NCI-H2029 treated with DMSO at 0.1 percent for 48 hours (cell line): ENCODE measurements at places on chromosomes 13 and 19.

- DNase-seq: no peak
Observed at GRCh38 chr19:54030895-54031586, 32.7 kb downstream of the VSTM1 start.

DNA sequence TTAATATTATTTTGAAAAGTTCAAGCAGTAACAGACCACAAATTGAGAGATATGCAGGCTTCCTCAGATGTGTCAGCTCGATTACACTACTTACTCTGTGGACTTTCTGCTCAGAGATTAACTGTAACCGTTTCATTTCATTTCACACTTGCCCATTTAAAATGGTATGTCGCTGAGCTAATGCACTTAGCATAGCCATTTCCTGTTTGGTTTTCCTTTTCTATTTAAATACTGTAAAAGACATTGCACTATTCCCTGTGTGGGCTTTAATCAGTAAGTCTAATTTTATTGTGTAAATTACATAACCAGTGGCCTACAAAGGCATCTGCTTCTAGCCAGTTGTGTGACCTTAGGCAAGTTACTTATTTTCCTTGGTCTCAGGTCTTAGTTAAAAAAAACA, 237.6 kb downstream of the LACC1 start:
- DNase-seq: no peak

GRCh38 chr19:45492627-45493470, 4.0 kb downstream of the RTN2 start:
- no peak for DNase-seq

- no peak for DNase-seq
Observed at GRCh38 chr13:101492251-101492910, 39.9 kb downstream of the ITGBL1 start.

DNA sequence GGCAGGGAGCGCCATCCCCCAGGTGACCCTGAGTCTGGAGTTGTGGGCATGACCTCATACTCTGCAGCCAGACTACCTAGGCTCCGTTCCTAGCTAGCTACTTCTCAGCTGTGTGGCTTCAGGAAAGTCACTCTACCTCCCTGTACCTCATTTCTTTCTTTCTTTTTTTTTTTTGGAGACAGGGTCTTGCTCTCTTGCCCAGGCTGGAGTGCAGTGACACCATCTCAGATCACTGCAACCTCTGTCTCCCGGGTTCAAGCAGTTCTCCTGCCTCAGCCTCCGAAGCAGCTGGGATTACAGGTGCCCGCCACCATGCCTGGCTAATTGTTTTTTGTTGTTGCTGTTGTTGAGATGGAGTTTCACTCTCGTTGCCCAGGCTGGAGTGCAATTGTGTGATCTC, 15.0 kb downstream of the PLIN3 start:
- DNase-seq: no peak

GRCh38 chr13:98803921-98804320, 51.4 kb upstream of the SLC15A1 start:
- DNase-seq: no peak

DNA sequence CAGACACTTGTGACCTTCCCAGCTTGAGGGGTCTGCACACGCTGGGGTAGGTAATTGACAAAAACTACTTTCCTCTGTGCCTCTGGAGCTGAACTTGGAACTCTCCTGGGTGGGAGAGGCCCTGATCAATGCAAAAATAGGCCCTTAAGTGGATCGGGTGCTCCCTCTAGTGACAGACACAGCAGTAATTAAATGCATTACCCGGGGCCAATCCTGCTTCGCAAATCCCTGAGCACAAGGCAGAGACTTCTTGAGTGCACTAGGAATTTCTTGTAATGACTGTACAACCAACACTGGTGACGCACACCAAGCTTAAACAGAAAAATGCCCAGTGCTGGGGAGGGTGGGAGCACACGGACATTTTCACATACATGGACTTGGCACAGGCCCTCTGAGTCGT, 10.6 kb upstream of the UBE2S start:
- peak; percentile 3 for DNase-seq

GRCh38 chr19:58544591-58545285, 874 bp downstream of the TRIM28 start:
- no peak for DNase-seq

DNA sequence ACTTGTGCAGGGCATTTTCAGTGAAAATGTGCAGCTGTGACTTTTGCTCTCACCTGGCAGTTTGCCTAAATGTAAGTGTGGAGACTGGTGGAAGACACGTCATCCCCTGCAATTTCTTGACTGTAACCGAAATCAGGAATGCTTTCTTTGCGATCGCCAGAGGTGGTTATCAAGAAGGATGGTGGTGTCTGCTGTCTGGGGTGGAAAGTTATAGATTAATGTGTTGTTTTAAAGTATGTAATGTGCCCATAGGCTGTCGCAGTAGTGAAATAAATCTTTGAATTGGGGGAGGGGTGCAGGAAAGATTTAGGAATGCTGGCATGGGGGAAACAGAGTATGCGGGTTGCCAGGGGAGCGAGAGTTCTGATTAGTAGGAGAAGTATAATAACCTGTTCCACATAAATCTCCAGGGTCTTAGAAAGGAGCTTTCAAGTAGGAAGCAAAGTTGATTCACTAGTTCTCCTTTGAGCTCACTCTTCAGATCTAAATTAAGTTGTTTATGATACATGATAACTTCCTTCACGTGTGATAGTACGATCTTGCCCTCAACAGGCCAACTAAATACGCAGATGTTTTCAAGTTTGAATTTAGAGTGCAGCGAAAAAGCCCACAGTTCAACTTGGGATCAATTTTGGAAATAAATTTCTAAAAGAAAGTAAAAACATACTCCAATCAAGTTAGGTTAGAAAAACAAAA, 1520.0 kb upstream of the SLC10A2 start:
- DNase-seq: no peak

DNA sequence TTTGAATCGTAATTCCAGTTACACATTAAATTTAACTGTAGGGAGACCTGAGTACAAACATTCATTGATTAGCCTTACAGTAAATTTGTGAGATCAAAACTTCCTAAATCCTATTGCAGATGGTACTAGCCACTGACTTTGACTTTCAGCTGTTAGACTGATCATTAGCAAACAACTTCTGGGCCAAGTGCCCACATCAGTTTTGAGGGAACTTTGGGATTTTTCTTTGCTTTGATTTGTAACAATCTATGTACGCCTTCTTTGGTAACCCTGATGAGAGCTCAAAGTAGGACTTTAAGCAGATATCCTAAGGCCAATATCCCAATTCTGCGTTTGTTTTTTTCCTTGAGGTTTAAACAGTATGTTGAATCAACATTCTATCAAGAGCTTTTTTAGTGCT, 131.5 kb downstream of the DLEU7 start:
- no peak for DNase-seq

DNA sequence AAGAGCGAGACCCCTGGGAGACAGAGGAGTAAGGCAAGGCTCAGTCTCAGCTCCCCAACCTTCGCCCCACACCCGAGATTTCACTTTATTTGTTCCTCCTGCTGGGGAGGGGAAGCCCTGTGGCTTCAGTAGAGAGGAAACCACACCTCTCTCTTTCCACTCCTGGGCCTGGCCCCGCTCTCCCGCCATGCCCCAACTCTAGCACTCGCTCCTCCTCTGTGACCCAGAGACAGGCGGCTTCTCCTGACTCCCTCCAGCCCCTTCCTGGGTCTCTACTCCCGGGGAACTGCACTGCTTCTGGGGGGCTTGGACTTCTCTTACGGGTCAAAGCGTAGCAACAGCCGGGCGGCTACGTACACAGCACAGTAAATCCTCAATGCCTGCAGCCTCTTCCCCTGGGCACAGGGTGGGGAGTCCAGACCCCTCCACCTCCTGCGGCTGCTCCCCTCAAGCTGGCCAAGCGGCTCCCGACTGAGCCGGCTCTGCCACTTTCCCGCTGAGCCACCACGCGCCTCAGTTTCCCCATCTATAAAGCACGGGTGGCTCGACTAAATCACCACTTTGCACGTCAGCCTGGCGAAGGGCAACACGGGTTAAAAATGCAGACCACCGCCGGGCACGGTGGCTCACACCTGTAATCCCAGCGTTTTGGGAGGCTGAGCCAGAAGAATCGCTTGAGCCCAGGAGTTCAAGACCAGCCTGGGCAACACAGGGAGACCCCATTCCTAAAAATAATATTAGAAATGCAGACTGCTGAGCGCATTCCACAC, 1.4 kb downstream of the RNF126 start:
- no peak for DNase-seq

- DNase-seq: no peak
Observed at GRCh38 chr13:32751340-32751739, 165.1 kb downstream of the PDS5B start.

GRCh38 chr19:29337029-29337428, 124.1 kb upstream of the UQCRFS1 start:
- no peak for DNase-seq

GRCh38 chr19:1609680-1610474, 4.6 kb upstream of the UQCR11 start:
- DNase-seq: no peak

GRCh38 chr13:80132741-80133601, 208.0 kb downstream of the SPRY2 start:
- peak; percentile 17 for DNase-seq

- DNase-seq: no peak
Observed at GRCh38 chr19:14516746-14517438, 1.3 kb downstream of the DNAJB1 start.

GRCh38 chr19:47124937-47125668, 5.5 kb upstream of the SAE1 start:
- peak; percentile 80 for DNase-seq

- no peak for DNase-seq
Observed at GRCh38 chr19:3148503-3148902, 12.7 kb downstream of the GNA15 start.

DNA sequence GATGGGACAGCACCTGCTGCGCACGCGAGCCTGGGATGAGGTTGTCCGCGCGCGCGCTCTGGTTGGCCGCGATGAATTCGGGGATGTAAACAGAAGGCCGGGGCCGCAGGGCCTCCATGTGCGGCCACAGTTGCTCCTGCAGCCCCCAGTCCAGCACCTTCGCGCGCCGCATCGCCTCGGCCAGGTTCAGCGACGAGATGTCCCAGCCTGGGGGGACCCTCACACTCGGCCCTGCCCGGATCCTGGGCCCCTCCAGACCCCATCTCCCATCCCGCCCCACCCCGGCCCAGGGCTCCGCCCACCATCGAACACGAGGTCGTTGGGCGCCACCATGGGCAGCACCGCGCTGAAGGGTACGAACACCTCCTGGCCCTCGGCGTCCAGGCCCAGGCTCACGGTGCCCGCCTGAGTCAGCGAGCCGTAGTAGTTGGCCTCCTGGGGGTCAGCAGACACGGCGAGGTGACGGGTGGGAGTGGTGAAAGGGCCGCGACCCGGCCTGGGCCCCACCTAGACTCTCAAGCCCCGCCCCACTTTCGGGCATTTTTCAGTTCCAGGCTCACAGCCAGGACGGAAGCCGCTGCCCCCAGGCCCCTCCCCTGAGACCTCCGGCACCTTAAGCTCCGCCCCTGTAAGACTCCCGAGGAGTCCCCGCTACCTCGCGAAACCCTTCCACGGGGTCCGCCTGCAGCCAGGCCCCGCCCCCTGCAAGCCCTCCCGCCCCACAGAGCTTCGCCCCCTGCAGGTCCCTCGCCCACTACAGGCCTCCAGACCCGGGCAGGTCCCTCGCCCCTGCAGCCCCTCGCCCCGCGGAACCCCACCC, 1.1 kb downstream of the ISYNA1 start:
- peak; percentile 17 for DNase-seq

DNA sequence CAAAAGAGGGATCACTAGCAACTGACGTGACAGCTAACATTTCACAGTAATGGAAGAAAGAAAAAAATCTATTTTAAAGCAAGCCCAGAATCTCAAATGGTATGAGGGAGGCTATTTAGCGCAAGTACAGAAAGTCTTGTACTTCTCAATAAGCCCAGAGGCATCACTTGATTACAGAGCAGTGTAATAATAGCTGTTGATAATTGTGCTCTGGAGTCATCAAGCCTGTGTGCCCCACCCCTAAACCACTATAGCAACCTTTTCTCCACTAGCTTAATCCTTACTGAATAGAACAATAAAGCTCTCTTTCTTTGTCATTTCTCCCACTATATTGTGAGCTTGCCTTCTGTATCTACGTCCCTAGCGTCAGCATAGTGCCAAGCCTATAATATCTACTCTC, 56.6 kb downstream of the FREM2 start:
- no peak for DNase-seq

DNA sequence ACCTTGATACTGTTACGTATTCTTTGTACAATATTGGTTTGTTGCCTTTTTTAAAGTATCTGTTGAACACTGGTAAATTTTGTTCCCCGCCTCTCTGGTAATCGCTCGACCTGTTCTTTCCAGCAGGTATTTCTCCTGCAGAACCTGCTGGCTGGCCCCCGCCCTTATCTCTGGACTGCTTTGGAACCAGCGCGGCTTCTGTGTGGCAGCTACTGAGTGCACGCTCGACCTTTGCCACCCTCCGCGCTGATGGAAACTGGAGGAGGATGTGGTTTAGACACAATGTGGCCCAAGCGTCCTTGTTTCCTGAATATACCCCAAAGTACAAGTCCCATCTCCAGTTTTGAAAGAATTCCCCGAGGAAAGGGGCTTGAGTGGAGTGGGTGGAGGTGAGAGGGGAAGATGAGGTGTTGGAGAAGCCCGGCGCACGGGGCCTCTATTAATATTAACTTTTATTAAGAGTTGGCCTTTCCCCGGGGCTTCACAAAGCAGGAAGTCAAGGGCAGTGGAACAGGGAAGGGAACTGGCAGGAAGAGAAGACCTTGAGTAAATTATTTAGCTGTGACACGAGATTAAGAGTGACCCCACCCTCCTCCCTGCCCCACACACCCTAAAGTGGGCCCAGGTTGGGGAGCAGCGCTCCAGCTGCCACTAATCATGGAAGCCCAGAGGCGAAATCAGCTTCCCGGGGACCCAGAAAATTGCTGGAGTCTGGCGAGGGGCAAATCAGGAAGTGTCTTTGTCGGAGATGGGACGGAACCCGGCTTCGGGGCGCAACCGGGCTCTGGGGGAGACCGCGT, 16.0 kb downstream of the CDX2 start:
- no peak for DNase-seq

DNA sequence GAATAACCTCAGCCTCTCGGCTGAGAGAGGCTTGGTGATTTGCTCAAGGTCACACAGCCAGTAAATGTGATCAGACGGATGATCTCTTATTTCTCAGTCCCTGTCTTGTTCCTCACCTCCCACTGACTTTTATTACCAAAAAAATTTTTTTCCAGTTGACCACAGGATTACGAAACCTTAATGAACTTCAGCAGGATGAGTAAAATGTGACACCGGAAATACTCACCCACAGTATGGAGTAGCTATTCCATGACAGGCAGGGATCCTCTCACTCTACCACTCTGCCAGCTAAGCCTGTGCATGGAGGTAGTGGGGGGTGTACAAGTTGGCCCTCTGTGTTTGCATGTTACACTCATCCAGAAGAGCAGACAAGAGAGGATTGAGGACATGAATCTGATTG, 916.4 kb downstream of the UQCRFS1 start:
- DNase-seq: no peak

DNA sequence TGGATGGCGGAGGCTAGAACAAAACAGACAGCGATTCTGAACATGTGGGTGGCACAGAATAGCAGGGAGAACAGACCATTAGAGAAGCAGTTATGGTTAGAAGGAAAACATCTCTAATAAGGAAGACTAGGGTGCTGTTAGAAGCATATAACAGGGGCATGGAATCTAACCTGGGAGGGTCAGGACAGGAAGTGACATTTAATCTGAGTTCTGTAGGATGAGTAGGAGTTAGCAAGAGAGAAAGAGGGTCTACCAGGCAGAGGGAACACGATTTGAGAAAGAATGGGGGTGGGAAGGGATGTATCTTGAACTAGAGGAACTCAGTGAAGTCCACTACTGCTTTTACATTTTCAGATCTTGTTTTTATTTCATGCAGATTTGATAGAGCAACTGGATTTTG, 48.6 kb downstream of the B3GLCT start:
- no peak for DNase-seq

- no peak for DNase-seq
Observed at GRCh38 chr19:34457446-34457845, 24.1 kb upstream of the WTIP start.
